ENCODE measurements at places on chromosomes 3 and 15.

GRCh38 chr3:141725036-141725435, 13.1 kb upstream of the RNF7 start:
- no peak overlapping the region for H3K4me3 ChIP-seq
- H3K27ac ChIP-seq = no peak overlapping the region
- DNase-seq = no peak
- H3K27me3 ChIP-seq = peaks cover 3% of the 10 kb centered on the region
- no peaks in the 10 kb centered on the region for H3K36me3 ChIP-seq

DNA sequence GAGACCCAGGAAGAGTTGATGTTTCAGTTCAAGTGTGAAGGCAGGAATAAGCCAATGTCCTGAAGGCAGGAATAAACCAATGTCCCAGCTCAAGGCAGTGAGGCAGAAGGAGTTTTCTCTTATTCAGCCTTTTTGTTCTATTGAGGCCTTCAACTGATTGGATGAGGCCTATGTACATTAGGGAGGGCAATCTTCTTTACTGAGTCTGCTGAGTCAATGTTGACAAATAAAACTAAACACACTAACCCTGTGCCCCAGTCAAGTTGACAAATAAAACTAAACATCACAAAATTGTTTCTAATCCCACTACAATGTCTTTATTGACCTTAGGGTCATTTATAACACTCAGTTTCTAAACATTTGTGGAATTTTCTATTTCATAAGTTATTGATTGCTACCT, 100.0 kb downstream of the CACNA2D3 start:
- no peak overlapping the region for H3K27ac ChIP-seq
- H3K4me1 ChIP-seq = no peaks in the 10 kb centered on the region

DNA sequence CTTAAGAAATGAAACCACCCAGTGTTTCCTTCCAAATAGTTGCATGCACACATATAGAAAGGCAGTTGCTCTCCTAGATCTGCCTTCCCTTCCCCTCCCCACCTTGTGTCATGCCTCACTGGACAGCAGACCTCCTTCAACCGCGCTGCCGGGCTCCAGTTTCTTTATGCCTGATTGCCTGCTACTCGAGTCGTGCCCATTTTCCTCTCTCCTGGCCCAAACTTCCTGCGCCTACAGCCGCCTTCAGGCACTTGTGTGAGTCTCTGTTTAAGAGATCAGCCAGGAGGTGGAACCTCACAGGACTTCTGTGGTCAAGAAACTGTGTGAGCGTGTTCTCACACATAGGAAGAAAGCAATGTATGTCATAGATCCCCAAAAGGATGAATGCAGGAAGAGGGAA, 8.8 kb upstream of the FAM107A start:
- H3K27ac ChIP-seq = no peak overlapping the region
- peaks cover 11% of the 10 kb centered on the region for H3K4me1 ChIP-seq
- peak overlapping the region; percentile 94 for H3K4me3 ChIP-seq
- no peaks in the 10 kb centered on the region for H3K36me3 ChIP-seq

DNA sequence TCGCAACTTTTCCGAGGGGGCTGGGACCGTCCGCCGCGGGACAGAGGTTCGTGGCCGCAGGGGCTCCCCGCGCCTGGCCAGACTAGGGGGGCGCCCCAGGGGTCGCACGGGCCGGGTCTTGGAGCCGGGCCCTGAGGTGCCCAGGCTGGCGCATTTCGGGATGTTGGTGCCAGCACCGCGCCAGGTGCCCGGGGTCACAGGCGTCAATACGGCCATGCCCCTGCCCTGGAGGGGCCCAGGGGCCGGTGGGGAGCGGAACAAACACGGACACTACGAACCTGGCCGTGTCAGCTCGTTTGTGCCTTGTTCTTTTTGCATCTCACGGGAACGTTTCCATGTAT, 366 bp downstream of the TM6SF1 start:
- peaks cover 28% of the 10 kb centered on the region for H3K4me1 ChIP-seq
- no peak for DNase-seq
- H3K27me3 ChIP-seq = peaks cover 20% of the 10 kb centered on the region
- peaks cover 5% of the 10 kb centered on the region for H3K36me3 ChIP-seq
- H3K4me3 ChIP-seq = peak overlapping the region; percentile 93
- H3K27ac ChIP-seq = peak overlapping the region; percentile 85

GRCh38 chr15:55770806-55771205, 27.9 kb upstream of the PRTG start:
- no peak overlapping the region for H3K4me3 ChIP-seq
- H3K36me3 ChIP-seq = no peaks in the 10 kb centered on the region
- peaks cover 6% of the 10 kb centered on the region for H3K27me3 ChIP-seq
- no peak for DNase-seq

- peak overlapping the region; percentile 99 for H3K4me3 ChIP-seq
- no peak for DNase-seq
- peaks cover 31% of the 10 kb centered on the region for H3K36me3 ChIP-seq
- H3K27ac ChIP-seq = peak overlapping the region; percentile 99
Measured at GRCh38 chr15:90266485-90266884, 1.0 kb downstream of the NGRN start.

DNA sequence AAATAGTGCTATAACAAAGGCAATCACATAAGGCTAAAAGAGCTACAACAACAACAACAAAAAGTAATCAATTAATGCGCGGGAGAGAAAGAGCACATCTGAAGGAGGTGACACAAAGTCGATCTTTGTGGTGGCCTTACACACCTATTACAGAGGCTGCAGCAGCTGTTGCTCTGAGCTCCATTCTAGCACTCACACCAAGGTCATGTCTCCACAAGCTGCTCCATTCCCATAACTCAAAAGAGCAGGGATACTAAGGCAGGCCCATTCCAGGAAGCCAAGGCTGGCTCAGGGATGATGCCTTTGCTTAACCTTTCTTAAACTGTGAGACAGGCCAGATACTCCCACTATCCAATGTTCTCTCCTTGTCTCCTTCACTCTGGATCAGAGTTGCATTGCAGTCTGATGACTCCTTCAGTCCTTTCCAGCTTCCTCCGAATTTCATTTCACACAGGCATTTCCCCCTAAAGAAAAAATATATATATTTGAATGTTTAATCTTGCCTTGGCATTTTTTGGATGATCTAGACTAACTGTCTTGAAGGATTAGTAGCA, 52.7 kb downstream of the SNTN start:
- H3K27me3 ChIP-seq = no peaks in the 10 kb centered on the region
- no peaks in the 10 kb centered on the region for H3K4me1 ChIP-seq
- DNase-seq = no peak
- no peaks in the 10 kb centered on the region for H3K36me3 ChIP-seq
- H3K27ac ChIP-seq = no peak overlapping the region

GRCh38 chr15:26631894-26632293, 141.0 kb downstream of the GABRB3 start:
- H3K27me3 ChIP-seq = no peaks in the 10 kb centered on the region
- no peaks in the 10 kb centered on the region for H3K4me1 ChIP-seq
- no peak for DNase-seq
- H3K36me3 ChIP-seq = no peaks in the 10 kb centered on the region
- no peak overlapping the region for H3K4me3 ChIP-seq

- no peak overlapping the region for H3K27ac ChIP-seq
- H3K36me3 ChIP-seq = no peaks in the 10 kb centered on the region
- H3K4me1 ChIP-seq = no peaks in the 10 kb centered on the region
- H3K4me3 ChIP-seq = no peak overlapping the region
Measured at GRCh38 chr3:81300324-81300927, 461.0 kb downstream of the GBE1 start.

GRCh38 chr3:44510000-44510368, 32.5 kb upstream of the ZNF445 start:
- no peaks in the 10 kb centered on the region for H3K27me3 ChIP-seq
- DNase-seq = no peak
- peak overlapping the region; percentile 89 for H3K27ac ChIP-seq
- H3K36me3 ChIP-seq = peaks cover 41% of the 10 kb centered on the region
- peaks cover 20% of the 10 kb centered on the region for H3K4me1 ChIP-seq
- peak overlapping the region; percentile 94 for H3K4me3 ChIP-seq

DNA sequence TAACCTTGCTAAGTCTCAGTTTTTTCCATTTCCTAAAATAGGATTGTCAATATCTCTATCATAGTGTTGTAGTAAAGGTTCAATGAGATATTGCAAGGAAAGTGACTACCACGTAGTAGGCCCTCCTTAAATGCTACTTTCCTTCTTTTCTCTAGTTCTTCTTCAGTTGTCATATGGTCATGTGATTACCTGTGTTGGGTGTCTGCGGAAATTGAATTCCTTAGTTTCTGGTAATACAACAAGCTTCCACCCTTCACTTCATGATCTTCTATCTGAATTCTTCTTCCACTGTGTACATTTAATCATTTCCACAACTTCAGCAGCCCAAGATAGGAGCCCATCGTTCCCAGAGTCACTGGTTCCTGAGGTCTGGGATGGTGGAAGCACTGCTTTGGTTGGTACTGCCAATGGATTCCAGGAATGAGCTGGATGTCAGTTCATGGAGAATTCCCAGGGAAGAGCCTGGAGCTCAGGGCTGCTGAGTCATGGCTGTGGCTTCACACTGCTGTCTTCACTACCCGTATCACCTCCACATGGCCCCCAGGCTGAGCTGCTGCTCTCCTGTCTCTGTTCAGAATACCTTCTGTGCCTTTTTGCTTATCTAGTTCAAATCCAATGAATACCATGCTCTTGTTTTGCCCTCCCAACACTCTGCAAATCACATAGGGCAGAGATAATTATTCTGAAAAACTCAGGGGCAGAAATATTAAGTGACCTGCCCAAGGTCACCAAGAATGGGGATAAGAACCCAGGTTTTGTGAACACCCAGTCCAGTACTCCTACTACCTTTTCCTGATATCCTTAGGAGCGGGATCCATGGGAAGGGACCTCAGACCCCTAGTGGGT, 98.6 kb downstream of the RPL39L start:
- peaks cover 66% of the 10 kb centered on the region for H3K4me1 ChIP-seq
- no peaks in the 10 kb centered on the region for H3K27me3 ChIP-seq
- H3K27ac ChIP-seq = peak overlapping the region; percentile 97

DNA sequence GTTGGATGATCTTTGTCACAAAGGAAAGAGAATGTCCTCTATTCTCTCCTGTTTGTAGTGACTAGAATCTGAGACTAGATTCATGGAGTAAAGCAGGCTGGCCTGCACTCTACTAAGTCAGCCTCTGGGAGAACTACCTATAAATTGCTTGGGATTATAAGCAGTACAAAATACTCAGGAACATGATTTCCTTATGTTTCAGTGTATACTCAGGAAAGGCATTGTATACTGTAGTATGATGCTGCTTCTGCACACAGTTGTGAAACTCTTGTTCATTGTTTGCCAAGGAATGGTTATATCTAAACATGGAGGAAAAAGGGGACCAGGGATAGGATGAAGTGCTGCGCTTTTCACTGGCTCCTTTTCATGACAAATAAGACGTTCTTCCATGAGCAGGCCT, 49.2 kb downstream of the OXSR1 start:
- no peaks in the 10 kb centered on the region for H3K27me3 ChIP-seq
- no peak overlapping the region for H3K4me3 ChIP-seq
- peaks cover 38% of the 10 kb centered on the region for H3K4me1 ChIP-seq
- H3K36me3 ChIP-seq = peaks cover 36% of the 10 kb centered on the region
- DNase-seq = no peak

DNA sequence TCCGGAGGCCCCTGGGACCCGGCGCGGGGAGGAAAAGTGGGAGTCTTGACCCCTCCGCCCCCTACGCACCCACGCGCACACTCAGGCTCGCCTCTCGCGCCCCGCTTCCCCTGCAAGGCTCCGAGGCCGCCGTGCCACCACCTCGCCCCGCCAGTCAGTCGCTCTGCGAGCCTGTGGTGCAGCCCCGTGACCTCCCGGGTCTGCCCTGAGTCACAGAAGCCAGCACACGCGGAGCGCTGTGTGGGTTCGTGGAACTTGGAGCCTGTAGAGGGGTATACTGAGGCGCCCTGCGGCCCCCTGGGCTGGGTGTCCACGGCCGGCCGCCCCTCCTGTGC, 380 bp upstream of the ALS2CL start:
- peaks cover 26% of the 10 kb centered on the region for H3K4me1 ChIP-seq
- DNase-seq = no peak
- H3K27me3 ChIP-seq = peaks cover 23% of the 10 kb centered on the region
- H3K36me3 ChIP-seq = no peaks in the 10 kb centered on the region

DNA sequence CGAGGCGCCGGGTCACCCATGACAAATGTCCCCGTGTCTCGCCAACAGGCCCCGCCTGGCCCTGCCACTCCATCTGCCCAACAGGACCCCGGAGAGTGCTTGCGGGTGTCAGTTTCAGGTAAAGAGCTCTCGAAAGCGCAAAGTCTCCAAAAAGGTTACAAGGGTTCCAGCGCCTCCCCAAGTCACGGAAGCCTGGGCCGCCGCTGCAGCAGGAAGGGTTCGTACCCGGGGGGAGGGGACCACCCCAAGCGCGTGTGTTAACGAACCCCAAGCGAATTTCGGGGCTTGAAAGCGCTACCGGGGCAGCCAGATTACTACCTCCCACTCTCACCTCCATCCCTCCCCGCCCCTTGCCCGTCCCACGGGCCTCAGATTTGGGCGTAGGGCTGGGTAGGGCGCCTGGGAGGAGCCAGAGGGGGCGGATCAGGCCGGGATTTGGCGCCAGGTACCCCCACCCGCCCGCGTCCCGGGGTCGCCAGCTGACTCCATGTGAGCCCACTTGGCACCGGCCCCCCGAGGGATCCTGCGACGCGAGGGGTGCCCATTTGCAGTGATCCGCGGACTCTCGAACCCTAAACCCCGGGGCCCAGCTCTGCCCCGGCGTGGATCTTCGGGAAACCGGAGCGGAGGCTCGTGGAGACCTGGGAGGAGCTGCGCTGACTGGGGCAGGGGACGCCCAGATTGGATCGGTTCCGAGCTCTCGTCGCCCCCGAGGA, 85.9 kb downstream of the NR2F2 start:
- H3K27ac ChIP-seq = no peak overlapping the region
- no peaks in the 10 kb centered on the region for H3K4me1 ChIP-seq
- H3K4me3 ChIP-seq = no peak overlapping the region
- H3K27me3 ChIP-seq = peaks cover 84% of the 10 kb centered on the region
- H3K36me3 ChIP-seq = no peaks in the 10 kb centered on the region

DNA sequence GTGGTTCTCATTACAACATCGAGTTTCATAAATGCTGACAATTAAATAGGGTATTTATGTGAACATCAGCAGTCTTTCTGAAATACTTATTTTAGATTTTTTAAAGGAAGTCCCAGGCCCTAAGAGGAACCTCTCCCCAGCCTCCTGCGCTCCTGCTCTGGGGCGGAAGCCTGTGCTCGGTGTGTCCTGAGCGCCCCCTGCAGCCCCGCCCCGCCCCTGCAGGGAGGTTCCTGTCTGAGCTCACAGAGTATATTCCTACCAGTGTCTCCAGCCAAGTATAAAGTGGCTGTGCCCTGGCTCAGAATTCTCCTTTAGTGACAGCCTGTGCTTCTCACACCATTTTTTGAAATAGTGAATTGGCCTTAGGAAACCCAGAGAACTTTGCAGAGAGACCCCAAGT, 567.9 kb downstream of the GOLGA6L6 start:
- DNase-seq = no peak
- H3K4me1 ChIP-seq = no peaks in the 10 kb centered on the region
- no peaks in the 10 kb centered on the region for H3K27me3 ChIP-seq
- H3K4me3 ChIP-seq = no peak overlapping the region
- H3K27ac ChIP-seq = no peak overlapping the region
- no peaks in the 10 kb centered on the region for H3K36me3 ChIP-seq

GRCh38 chr3:48502728-48503168, 1.2 kb downstream of the SHISA5 start:
- peaks cover 37% of the 10 kb centered on the region for H3K4me1 ChIP-seq
- DNase-seq = no peak
- peaks cover 15% of the 10 kb centered on the region for H3K36me3 ChIP-seq
- H3K27ac ChIP-seq = no peak overlapping the region
- no peaks in the 10 kb centered on the region for H3K27me3 ChIP-seq

GRCh38 chr15:34366271-34367065, 528 bp downstream of the LPCAT4 start:
- peak; percentile 44 for DNase-seq
- H3K4me1 ChIP-seq = peaks cover 23% of the 10 kb centered on the region
- peak overlapping the region; percentile 97 for H3K4me3 ChIP-seq
- peaks cover 29% of the 10 kb centered on the region for H3K36me3 ChIP-seq

All from T-helper 2 cell treated with Interferon-gamma antibody and Interleukin-4, amounts not matched to agents 5 μg/mL and 100 μg/mL, for 36 hours (primary cell).